ENCODE measurements at places on chromosomes 2 and 18. TPM values are rescaled to one million over a fixed set of nuclear protein-coding genes. Genes with fewer than 3 reads are reported as not detected.

GAD1 gene
- 0.77 TPM for polyA plus RNA-seq

DNA sequence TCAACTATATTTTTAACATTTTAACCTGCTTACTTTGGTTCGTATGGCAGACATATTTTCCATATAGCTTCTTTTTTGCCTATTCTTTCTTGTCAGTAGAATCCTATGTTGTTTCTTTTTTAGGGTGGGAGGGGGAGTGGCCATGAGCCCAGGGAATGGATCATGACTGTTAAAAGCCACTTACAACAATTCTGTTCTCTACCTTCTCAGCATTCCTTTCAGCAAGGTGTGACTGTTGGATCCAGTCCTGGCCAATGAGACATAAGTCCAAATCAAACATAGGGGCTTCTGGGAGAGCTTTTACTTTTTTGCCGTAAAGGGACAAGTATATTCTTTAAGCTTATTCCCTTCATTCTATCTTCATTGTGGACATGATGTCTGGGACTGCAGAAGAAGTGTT lies 25.0 kb upstream of the DNAH6 start:
- no peak for DNase-seq

CDK15 gene
- 3.7 TPM for polyA plus RNA-seq

ARHGAP28 gene
- polyA plus RNA-seq = 5.9 TPM

- DNase-seq = no peak
These were observed 4.9 kb downstream of the TM4SF20 start for GRCh38 chr2:227374158-227374557.

DNA sequence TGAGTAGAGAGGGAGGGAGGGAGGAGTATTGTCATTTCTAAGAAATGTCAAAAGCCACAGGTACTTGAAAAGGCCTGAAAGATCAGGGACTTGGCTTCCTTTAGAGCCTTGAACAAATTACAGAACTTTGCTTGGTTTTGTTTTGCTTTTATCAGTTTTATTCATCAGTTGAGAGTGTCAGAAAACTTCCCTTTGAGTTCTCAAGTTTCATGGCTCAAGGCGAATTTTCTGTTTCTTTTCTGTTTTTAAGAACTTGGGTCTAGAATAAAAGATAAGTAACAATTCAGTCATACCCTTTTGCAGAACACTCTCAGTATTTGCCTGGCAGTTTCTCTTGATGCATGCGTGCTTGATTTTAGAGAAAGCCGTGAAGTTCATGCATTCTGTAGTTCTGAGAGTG lies 531.9 kb downstream of the PARD3B start:
- DNase-seq = no peak

TMEM163 gene
- 1.0 TPM for polyA plus RNA-seq

GRCh38 chr2:46643493-46643892 lies 164.1 kb downstream of the TMEM247 start:
- no peak for DNase-seq

DYNAP gene
- polyA plus RNA-seq = not detected

ASTL gene
- polyA plus RNA-seq = not detected

- DNase-seq = peak; percentile 70
These were observed 874 bp downstream of the CLIP4 start for GRCh38 chr2:29115797-29116781.

DNA sequence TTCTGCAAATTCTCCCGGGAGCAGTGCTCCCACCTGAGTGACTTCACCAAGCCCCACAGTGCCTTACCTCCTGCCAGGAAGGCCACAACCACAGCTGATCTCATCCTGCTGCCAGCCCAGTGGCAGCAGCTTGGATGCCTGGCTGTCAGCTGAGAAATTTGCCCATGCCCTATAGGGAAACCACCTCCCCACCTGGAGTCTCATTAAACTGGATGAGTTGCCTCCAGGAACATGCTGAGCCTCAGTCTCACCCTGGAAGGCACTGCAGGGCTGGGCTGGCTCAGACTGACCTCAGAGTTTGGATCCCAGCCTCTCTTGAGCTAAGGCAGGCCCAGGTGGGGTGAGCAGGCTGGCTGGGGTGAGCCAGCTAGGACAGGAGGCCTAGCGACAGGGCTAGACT lies 23.3 kb downstream of the REEP1 start:
- no peak for DNase-seq

- no peak for DNase-seq
These were observed 193.5 kb upstream of the NDUFV2 start for GRCh38 chr18:8908792-8909510.

GRCh38 chr2:161488879-161489278 lies 72.8 kb downstream of the TBR1 start:
- no peak for DNase-seq

- DNase-seq = no peak
These were observed 185.9 kb upstream of the CCDC150 start for GRCh38 chr2:196453613-196454047.

DNA sequence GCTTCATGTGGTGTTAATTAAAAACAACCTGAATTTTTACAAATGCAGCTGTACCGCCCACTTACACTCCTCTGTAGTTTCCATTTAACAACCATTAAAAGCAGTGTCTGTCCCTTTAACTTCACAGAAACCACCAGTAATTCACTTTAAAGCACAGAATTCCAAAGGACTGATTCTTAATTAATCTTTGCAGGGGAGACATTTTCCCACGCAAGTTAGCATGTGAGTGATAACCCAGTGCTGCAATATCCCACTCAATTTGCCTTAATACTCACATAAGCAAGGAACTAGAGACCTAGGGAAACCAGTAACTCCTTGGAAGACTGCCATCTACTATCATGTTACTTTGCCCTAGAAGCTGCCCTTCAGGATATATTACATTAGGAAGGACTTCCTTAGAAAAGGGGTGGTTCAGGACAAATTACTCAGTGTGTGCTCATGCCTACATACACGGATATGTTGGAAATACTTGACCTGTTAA lies 102.3 kb downstream of the OSR1 start:
- DNase-seq = no peak

DNA sequence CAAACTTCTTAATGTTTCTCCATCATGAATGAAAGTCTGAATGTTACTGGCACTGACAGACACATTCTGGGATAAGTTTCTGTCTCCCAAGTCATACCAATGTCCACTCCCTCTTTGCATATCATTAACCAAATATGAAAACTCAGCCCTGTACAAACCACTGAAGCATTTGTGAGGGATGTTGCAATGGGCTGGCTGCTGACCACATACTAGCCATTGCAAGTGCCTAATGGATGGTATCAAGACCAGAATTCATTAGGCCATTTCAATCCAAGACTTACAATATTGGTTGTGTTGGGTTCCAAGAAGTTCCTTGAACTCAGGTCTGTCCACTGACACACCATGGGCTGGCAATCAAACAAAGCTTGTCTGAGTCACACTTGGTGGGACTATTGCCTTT lies 73.8 kb downstream of the CBLN2 start:
- no peak for DNase-seq

GRCh38 chr2:45636008-45636407 lies 15.5 kb upstream of the PRKCE start:
- DNase-seq = no peak

GRCh38 chr2:13103778-13104493 lies 387.2 kb downstream of the TRIB2 start:
- no peak for DNase-seq

GRCh38 chr2:147355706-147356105 lies 489.1 kb upstream of the ACVR2A start:
- DNase-seq = no peak

HOXD1 gene
- polyA plus RNA-seq = 0.76 TPM

ZNF407 gene
- polyA plus RNA-seq = 5.9 TPM

DNA sequence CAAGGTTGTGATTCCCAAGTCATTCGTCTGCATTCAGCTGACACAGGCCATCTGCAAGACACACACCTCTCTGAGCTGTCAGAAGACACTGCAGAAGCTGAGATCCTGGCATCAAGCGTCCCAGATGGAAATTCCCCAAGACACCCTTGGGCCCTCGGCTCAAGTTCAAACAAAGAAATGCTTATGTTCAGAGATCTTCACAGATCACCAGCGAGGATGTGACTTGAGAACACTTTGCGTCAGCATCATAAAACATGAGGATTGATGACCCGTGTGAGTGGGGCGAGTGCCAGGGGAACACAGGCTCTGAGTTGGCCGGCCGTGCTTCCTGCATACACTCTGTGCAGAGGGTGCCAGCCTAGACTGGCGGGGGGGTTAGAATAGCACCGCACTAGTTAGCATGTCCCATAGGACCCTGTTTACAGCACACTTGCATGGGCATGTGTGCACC lies 36.8 kb downstream of the KCNIP3 start:
- no peak for DNase-seq

NCKAP1 gene
- polyA plus RNA-seq = 59.9 TPM

DNA sequence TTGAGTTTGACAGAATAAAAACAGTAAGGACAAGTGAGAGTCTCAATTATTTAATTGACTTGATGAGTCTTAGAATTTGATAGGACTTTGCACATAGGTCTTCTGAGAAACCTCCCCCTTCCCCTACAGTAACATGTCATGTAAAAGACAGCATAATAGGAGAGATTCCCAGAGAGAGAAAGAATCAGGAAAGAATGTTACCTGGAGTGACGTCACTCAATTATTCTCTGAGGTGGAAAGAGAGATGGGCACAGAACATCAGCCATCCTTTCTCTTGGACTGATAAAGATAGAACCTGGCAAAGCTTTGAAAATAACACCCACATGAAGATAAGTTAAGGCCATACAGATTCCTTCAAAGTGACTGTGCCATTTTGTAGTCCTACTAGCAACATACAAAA lies 19.3 kb upstream of the FRZB start:
- no peak for DNase-seq

DNA sequence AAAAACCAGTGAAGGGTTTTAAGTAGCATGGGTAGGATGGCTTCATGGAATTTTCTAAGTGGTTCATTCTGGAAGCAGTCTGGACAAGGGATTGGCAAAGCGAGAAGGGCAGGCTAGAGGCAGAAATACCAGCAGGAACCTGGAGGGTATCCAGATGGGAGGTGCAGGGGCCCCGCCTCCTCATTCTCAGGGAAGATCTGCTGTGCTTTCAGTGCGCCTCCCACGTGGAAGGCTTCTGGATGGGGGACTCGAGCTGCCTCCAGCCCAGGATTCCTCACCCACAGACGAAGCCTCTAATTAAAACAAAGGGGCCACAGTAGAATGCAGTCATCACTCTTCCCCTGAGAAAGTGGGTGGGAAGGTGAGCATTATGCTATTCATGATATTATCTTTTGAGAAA lies 79.8 kb downstream of the VSNL1 start:
- no peak for DNase-seq

- peak; percentile 79 for DNase-seq
These were observed at the start of gene ZEB2 for GRCh38 chr2:144519934-144520731. ZEB2 (minus strand) TSS chr2:144520119; CDS start chr2:144517350, 2,769 bp downstream.

GRCh38 chr2:10109311-10109710 lies 13.2 kb upstream of the RRM2 start:
- no peak for DNase-seq

DNA sequence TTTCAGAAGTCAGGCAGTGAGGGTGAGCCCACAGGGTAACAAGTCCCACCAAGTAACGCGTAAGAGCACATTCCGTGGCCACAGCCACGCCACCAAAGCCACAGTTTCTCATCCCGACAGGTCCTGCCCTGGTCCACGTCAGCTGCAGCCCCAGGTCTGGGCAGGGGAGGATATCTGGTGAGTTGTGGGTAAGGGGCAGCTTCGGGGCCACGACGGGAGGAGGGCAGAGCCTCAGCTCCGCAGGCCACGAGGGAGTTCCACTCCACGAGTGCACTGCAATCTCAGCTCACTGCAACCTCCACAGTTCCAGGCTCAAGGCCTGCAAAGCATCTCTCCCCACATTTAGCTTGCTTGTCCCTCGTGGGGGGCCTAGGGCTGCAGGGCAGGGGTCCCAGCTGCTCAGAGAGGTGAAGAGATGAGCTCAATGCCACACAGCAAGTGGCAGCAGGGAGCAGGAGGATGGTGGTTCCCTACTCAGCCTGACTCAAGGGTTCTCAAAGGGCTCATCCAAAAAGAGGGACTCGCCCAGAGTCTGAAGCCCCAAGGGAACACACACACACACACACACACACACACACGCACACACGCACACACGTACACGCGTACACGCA lies 12.5 kb downstream of the SNORC start:
- no peak for DNase-seq

GRCh38 chr2:124524155-124524915 lies 499.2 kb downstream of the CNTNAP5 start:
- no peak for DNase-seq

- DNase-seq = no peak
These were observed 202 bp downstream of the MCEE start for GRCh38 chr2:71129902-71130151.

ACTG2 gene
- 66.5 TPM for polyA plus RNA-seq

DNA sequence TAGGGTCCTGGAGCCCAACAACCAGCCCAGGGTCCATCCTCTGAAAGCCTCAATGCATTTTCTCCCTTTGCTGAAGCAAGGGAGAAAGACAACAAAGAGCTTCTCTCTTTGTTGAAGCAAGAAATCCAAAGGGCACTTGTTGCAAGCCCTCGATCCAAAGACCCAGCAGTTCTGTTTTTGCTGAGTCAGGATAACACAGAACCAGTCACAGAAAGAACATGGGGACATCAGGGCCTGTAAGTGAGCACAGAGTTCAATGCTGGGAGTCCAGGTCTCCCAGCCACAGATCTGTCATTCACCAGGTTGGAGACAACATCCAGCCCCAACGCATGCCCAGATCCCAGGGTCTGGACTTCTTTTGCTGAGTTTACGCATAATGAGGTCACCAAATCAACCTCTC lies 315.8 kb upstream of the KLHL29 start:
- no peak for DNase-seq

DNA sequence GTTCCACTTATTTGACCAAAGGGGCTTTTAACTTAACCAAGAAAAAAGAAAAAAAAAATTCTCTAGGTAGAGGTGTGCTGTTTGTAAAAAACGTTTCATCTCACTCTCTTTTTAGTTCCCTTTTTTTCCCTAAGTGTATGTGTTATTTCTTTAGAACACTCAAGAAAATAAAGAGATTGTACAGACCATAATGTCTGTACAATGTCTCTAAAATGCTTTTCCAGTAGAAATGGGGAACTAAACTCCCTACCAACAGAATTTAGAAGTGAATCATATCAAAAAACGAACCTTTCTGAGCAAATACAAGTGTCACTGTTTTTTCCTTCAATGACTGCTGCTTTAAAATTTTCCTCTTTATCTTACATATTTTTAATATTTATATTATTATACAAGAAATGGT lies 72.0 kb downstream of the CDH7 start:
- DNase-seq = no peak

DNA sequence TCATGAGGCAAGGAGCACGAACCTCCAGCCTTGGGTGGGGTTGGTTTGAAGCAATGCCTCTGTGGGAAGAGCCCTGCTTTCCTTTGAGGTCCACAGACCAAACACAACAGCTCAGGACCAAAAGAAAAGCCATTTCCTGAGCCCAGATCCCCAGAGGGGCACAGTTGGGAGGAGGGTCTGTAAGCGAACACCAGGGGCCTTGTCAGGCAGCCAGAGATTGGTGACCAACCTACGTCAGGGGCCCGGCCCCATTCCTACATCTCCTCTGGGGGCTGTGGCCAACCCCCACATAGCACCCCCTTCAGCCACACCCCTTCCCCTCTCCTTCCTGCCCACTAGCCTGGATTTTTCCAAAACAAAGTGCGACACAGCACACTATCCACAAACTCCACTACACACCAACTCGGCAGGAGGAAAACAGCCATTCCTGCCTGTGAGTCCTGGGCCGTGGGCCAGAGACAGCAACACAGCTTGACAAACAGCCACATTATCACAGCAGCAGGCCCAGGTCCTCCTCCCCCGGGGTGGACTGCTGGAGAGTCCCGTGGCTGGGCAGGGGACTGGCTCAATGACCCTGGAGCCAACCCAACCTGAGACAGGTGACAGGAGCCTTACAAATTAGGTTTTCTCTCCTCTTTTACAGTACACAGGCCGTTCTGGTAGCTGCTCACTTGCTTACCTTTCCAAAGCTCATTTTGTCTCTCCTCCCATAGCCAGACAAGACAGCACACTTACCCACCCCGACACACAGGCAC lies 98.8 kb downstream of the TNS1 start:
- DNase-seq = peak; percentile 81

GRCh38 chr18:44895176-44895798 lies 214.6 kb downstream of the SETBP1 start:
- peak; percentile 33 for DNase-seq
